DMS53 (cell line): ENCODE measurements at places on chromosomes 11 and 22.

DNA sequence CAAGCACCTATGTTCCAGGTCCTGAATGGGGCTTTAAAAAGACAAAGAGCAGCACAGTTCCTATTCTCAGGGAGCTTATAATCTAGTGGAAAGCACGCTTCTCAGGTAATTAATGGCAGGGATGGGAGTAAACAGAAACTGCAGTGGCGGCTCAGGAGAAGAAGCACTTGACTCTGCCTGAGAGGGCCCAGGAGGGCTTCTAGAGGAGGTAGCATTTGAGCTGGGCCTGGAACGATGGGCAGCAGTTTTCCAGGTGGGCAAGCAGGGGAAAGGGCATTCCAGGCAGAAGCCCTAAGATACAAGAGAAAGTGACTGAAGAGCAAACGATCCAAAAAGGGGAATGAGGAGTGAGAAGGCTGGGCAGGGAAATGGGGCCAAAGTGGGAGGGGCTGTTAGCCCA, 37.1 kb upstream of the CHST1 start:
- no peak for DNase-seq

DNA sequence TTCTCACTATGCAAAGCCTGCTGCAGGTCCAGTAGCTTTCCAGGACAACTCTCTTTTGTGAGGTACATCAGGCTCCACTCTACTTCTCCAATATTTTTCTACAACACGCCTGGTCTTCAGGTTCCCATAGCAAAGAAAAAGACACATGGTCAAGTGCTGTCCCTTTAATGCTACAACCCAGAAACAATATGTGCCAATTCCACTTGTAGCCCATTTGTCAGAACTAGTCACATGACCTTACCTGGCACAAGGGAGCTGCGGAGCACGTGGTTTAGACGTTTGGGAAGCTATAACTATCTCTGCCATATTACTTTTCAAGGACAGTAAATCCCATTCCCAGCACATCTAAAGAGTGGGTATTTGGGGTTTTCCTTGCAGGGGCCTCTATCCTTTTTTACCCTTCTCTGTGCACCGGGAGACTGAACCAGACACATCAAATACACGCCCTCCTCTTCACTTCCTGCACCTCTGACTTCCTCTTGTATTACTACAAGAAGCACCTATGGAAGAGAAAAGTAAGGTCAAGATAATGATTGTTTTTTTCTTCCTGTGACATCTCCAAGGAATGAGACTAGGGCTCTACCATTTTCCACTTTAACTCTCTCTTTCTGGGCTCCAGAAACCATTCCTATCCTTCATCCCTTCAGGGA, 237.6 kb downstream of the ETS1 start:
- no peak for DNase-seq

DNA sequence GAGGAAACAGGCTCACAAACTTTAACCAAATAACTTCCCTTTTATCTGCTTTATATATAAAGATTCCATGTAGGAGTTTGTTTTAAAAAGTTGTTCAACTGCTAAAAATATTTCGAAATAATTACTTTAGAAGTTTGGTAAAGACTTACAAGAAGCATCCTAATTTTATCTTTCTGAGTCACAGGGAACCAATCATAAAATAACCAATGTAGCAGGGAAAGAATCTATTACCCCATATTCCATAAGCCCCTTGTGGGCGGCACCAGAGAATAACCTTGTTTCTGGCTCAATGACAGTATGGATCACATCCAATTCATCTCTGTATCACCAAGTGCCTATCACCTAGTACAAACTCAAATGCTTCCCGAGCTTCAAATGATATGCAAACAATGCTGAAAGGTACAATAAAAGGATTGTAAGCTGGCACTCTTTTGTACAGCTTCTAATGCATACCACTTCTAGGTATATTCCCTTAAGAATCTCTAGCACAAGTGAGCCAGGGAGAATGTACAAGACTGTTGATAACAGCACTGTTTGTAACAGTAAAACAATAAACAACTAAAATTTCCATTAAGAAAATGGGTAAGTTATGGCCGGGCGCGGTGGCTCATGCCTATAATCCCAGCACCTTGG, 158.4 kb downstream of the ATG16L2 start:
- DNase-seq = no peak

DNA sequence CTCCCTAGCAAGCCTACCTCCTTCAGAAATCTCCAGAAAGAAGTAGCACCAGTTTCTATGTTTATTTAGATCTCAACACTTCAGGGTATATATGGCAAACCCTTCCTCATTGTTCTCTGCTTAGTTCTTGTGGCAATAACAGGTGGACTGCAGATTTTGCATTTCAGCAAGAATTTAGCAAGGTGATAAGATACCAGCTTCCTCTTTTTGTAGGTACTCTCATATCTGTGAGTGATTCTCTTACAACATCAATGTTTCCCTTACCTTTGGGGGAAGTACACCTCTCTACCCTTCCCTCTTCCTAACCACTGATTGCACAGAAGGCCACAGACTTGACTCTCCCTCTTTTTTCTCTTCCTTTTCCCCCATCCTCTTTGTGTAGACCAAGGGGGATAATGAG, 230.9 kb upstream of the SESN3 start:
- peak; percentile 18 for DNase-seq
